ENCODE measurements at places on chromosomes 4 and X.

- no peak for DNase-seq
Observed at GRCh38 chrX:127138218-127138617, 318.7 kb downstream of the PRR32 start.

- DNase-seq, result no peak
Observed at GRCh38 chr4:188911199-188911598, 772.0 kb downstream of the TRIML1 start.

GRCh38 chrX:47169726-47170515, 23.7 kb upstream of the UBA1 start:
- DNase-seq, result no peak

DNA sequence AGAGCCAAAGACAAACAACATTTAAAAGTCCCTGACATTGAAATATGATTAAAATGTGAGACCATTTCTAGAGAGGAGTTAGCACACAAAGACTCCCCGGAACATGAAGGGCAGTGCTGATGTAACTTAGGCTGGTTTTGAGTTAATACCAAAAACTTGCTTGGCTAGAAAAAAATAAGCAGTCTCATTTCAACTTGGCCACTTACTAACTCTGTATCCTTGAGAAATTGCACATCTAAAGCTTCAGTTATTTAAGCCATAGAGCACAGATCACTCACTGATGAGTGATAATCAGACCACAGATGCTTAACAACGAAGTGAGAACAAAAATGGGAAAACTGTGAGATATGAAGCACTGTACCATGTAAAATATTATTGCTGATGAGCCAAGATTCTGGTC, 65.9 kb upstream of the MAOA start:
- DNase-seq, result no peak

DNA sequence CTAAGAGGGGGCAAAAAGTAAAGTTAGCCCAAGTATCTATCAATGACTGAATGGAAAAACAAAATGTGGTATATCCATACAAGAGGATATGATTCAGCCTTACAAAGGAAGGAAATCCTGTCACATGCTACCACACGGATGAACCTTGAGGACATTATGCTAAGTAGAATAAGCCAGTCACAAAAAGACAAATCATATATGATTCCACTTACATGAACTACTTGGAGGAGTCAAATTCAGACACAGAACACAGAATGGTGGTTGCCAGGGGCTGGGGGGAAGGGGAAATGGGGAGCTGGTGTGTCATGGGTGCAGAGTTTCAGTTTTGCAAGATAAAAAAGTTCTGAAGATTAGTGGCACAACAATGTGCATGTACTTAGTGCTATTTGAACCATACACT, 101.8 kb downstream of the SH3KBP1 start:
- DNase-seq, result no peak
